Immature natural killer cell (primary cell): ENCODE measurements at places on chromosomes 16 and 17.

DNA sequence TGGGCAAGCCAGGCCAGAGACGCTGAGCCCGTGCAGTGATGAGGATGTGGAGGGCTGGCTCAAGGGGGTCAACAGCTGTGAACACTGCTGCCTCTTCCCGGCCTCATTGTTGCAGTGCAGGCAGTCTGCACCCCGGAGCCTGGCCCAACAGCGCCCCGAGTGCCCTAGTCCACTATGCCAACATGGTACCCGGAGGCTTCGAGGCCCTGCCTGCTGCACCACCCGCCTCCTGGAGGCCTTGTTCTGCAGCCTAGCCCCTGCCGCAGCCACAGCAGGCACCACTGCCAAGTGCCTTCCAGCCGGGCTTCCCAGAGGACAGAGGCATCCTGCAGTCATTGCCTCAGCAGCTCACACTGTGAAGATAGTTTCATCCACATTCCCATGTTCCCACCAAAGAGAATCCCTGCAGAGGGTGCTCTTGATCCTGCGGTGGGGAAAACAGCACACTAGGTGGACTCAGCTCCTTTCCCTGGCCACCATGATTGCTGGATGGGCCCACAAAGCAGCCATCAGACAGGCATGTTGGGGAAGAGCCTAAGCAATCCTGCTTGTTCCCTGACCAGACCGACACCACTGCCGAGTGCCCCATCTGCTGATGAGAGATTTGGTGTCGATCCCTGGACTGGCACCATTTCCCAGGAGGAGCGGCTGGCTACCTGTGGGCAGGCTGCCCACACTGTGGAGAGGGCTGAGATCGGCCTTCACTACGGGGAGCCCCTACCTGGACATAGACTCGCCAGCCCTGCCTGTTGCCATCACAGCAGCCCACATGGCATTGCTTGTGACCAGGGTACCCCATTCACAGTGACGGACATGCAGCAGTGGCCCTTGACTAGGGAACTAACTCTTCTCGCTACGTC, 44.9 kb downstream of the USP22 start:
- no peak for DNase-seq

GRCh38 chr16:3681206-3681605, 26.7 kb downstream of the DNASE1 start:
- DNase-seq = no peak

GRCh38 chr16:2008009-2008526, 1.6 kb downstream of the ZNF598 start:
- no peak for DNase-seq

DNA sequence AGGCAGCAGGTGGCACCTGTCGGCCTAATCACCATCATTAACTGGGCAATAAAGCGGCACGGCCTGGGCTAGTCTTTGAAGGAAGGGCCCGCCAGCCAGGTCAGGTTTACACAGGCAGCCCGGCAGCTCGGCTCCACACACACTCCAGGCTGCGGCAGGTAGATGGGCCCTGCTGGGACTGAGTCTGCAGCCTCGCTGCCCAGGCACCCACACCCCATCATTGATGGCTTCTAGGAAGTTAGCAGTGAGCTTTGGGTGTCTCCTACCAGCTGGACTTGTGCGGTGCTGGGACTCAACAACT, 6.8 kb upstream of the FOXN1 start:
- no peak for DNase-seq
